Epithelial cell of prostate (primary cell): ENCODE measurements at places on chromosomes 12 and 14.

DNA sequence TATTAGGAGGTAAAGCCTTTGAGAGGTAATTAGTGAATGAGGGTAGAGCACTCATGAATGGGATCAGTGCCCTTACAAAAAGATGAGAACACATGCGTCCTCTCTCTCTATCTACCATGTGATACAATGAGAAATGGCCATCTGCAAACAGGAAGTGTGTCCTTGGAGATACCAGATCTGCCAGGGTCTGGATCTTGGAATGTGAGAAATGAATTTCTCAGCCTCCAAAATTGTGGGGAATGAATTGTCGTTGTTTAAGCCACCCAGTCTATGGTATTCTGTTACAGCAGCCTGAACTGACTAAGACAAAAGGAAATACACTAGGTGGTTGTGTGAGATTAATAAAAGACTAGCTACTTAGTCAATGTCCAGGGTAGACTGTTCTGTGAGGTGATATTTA, 366.6 kb downstream of the NELL2 start:
- no peak for DNase-seq

DNA sequence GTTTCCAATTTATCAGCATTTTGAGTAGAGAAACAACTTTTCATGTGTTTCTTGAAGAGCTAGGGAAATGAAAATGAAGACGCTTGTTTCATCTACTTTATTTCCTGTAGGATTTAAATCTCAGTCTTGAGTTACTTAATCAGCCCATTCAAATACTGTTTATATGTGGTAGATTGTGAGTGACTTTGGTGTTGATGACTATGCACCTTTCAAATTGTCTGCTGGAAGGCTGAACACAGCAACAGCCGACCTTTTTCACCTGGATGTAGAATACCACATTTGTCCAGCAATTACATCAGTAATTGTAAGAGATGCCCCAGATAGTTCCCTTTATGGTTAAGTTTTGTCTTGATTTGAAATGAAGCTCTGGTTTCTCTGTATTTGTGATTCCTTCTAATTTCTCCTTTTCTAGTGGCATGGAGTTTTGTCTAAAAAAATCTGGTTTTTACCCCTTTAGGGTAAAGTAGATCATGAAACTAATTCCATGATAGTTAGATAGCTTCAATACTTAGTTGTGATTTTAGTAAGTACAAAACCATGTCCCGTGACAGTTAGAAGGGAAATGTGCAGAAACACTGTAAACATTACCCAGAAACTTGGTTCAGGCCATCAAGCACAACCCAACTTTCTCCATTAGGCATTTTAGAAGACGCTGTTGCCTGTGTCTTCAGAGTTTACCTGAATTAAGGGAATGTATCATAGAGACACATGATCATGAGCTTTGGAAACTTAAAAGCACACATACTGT, 165.0 kb downstream of the SRGAP1 start:
- DNase-seq: no peak

- DNase-seq: no peak
These were observed 25.4 kb downstream of the AP5M1 start for GRCh38 chr14:57293866-57294837.

DNA sequence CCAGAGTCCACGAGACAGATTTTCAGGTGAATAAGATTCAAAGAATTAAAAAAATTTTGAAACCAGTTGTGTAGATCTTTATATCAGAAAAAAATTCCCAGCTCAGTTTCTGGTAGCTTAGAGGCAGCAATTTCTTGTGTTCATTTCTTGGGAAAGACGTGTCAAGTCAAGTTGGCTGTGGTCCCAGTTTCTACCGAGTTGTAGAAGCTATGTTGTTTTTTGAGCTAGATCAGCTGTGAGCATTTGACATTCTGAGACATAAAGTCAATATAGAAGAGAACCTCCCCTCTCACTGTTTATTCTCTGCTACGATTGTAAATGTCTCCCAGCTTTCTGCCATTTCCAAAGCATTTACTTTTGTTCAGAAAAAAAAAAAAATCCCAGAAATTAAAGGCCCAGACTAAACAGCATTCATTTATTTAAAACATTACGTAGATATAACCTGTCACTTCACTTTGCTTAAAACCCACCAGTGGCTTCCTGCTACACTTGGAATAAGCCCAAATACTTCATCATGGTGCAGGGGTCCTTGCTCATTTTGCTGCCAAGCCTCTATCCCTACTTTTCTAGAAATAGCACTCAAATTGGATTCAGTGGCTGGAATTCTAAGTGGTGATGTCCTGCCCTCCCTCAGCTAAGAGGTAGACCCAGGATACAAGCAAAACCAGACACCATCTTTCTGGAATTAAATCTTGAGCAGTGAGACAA, 20.6 kb upstream of the PYGL start:
- DNase-seq: peak; percentile 93

DNA sequence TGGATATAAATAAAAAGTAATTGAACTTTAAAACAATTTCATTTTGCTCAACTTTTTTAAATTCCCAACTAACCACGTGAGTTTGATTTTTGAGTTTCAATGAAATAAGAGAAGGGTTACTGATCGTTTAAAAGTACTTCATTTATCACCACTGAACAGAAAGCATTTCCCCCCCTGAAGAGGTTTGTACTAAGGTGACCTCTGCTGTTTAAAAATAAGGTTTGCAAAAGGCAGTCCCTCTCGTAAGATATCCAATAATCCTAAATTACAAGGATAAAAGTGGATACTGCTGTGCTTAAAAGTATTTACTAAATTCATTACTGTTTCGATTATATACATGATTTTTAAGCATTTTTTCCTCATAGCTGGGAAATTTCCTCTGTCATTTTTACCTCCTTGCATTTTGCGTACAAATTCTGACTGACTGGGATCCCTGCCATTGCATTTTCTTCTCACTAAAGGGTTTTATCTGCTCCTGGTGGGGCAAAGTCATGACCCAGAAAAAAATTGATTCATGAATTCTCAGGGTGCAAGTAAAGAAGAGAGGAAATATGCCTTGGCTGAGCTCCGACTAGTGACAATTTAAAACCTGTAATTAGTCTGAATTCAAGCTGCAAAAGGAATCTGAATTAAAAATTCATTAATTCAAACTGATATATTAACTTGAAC, 463.8 kb downstream of the PRKD1 start:
- no peak for DNase-seq

- no peak for DNase-seq
These were observed 7.7 kb upstream of the NCKAP1L start for GRCh38 chr12:54489857-54490256.

DNA sequence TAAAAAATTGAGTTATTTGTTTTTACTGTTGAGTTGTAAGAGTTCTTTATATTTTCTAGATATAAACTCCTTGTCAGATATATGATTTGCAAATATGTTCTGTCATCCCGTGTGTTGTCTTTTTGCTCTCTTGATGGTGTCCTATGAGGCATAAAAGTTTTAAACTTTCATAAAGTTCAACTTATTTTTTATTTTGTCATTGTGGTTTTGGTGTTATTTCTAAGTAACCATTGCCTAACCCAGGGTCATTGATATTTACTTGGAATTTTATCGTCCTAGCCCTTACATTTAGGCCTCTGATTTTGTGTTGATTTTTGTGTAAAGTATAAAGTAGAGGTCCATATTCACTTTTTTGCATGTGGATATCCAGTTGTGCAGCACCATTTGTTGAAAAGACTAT, 63.1 kb downstream of the SRGAP1 start:
- no peak for DNase-seq

DNA sequence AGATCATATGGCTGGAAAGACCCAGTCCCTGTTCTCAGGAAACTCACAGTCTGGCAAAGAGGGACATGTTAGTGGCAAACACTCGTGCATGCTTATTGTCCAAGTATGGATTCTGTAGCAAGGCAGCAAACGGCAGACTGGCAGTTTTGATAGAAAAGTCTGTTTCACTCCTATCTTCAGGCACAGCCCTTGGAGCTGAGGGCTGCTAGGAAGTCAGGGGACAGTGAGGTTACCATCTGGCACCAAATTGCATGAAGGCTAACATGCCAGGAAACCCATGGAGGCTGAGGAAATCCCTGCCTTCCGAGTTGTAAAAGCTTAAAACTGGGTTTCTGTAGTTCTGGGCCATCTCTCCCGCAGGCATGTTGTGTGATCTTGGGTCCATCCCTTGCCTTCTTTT, 32.9 kb downstream of the CALM1 start:
- no peak for DNase-seq

DNA sequence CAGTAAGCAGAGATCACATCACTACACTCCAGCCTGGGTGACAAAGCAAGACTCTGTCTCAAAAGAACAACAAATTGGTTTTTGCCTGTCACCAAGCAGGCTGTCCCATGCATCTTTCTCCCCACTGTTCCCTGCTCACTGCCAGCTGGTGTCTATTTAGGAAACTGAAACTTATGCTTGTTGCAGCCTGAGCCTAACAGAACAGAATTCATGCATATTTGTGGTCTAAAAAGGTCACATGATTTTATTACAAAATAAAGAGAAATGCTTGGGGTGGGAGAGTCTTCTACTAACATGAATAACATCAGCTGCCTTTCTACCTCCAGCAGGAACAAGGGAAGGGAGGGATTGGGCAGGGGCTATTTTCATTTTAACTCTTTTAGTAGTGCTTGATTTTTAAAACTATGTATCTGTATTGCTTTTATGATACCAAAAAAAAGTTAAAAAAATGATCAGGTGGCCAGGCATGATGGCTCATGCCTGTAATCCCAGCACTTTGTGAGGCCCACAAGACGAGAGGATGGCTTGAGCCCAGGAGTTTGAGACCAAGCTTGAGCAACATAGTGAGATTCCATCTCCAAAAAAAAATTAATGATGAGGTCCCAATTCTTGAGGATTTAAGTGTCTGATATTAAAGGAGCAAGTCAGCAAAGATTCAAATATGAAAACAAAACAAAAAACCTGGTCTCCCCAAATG, 923 bp downstream of the STAT2 start:
- DNase-seq: peak; percentile 43

DNA sequence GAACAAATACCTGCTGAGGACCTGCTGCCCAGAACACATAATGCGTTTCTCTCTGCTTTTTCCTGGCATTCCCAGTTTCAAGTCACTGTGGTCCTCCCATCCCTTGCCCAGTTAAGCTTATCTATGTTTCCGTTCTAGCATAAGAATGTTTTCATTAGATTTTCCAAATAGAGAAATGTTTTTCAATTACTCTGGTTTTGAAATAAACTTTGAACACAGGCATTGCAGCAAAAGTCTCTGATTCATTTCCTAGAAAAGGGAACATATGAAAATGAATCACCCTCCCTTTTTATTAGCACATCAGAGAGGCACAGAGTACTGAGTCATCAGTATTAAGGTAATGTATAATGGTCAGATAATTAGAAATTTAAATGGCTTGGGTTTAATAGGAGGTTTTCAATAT, 201.1 kb upstream of the TMEM260 start:
- peak; percentile 3 for DNase-seq

- DNase-seq: no peak
These were observed 79.6 kb upstream of the SLC38A2 start for GRCh38 chr12:46452061-46452615.

GRCh38 chr14:51087031-51087441, 7.9 kb downstream of the TRIM9 start:
- peak; percentile 50 for DNase-seq

- DNase-seq: no peak
These were observed 2.9 kb downstream of the SLC15A4 start for GRCh38 chr12:128820723-128821432.

DNA sequence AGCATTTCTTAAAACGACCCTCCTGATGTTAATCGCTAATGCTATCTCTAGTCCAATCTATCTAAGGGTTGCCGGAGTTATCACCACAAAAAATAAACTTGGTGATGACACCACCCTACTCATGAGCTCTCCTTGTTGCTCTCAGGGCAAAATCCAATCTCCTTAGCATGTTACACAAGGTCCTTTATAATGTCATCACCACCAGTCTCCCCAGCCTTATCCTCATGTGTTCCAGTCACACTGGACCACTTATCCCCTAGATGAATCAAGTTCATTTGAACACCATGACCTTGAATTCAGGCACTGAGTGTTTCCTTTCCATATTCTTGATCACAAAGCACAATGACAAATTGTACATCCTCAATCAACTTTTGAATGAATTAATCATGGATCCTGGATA, 19.0 kb upstream of the DRAM1 start:
- DNase-seq: no peak

DNA sequence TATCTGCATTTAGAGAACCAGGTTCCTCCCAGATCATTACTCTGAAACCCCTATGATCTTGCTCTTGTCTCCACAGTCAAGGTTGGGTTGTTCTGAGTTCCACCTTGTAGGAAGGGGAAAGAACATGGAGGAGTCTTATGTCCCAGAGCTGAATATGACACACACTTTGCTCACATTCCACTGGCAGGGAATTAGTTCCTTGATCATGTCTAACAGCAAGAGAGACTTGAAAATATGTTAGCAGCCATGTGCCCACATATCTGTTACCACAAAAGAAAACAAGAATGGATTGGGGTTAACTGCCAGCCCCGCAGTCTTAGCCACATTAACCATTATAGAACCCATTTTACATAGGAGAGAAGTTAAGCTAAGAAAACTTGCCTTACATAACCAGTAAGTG, 71.1 kb upstream of the MDM1 start:
- DNase-seq: no peak

GRCh38 chr12:82672811-82673495, 13.8 kb upstream of the TMTC2 start:
- DNase-seq: no peak

DNA sequence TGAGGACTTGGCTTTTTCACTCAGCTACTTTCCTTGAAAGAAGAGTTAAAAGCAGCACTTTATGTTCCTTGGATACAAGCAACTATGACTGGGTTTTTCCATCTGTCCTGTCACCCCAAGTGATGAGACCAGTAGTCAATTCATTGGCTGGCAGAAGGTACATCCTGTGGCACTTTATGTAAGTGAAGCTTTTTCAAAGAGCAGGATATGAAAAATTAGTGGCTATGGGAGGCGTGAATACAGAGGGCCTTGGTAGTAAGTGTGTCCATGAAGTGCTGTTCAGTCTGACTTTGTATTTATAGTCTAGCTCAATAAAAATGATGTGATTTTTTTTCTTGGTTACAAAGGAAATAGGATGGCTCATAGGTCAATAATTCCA, 68.8 kb downstream of the DRAM1 start:
- DNase-seq: no peak

- no peak for DNase-seq
These were observed 17.6 kb downstream of the CLEC14A start for GRCh38 chr14:38238332-38238731.

DNA sequence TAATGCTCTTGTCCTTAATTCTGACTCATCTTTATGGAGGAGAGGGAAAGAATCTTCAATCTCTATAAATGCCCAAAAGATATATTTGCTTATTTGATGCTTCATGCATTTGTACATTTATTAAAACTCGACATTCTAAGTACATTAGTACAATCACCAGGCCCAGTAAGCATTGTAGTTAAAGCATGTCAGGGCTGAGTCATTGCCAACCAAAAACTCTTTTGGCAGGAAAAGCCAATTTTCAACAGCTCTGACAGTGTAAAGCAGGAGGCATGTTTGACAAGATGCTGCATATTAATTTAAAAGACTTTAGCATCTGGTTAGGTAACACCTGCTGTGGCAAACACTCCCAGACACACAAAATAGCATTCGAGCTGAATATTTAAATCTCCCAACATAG, 290.9 kb downstream of the PPFIA2 start:
- no peak for DNase-seq

DNA sequence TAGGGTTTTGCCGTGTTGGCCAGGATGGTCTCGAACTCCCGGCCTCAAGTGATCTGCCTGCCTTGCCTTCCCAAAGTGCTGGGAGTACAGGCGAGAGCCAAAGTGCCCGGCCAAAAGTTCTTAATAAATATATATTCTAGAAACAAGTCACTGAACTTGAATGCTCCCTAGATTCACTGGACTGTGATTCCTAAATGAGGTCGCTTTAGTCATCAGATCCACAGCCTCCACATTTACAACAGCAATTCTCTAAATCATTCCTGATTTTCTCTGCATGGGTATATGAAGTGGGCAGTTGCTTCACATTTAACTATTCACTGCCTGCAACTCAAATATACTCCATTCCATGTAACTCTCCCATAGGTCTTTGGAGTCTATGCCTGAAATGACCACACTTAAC, 813.0 kb downstream of the GALC start:
- DNase-seq: no peak
